Sciatic nerve (tissue), 2 donors: ENCODE measurements at places on chromosomes 4 and X.

DNA sequence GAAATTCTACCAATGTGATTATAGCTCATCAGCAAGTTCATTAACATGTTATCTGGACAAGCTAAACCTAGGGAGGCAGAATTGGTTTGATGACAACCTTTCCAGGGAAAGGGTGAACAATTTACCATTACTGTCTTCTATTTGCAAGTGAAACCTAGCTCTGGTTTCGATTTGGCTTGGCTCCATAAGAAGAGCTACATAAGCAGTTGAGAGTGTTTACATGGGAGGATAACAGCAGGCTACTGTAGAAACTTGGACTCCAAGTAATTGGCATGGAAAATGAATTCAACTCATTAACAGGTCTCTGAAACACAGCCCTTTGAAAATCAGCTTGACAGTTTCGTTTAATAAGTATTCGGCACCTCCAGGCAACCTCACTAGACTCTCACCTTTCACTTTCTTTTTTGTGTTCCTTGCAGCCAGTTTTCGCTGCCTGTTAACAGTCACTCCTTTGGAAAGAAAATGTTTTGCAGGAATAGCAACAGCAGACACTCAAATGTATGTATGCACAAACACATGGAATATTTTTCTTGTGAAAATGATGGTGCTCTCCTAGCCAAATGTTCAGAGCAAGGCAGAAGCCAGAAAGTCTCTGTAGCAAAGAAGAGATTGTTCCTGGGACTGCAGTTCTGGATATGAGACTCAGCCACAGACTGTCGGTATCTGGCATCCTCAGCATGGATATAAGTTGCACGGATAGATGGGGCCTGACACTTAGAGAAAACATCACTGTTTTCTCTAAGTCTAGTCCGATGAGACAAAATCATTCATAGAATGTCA lies 27.5 kb downstream of the POU3F4 start:
- DNase-seq = no peak

- DNase-seq = no peak
Measured at GRCh38 chr4:158371158-158371557, 150.5 kb upstream of the RXFP1 start.

GRCh38 chr4:156754832-156755570 lies 216.6 kb downstream of the PDGFC start:
- no peak for DNase-seq

GRCh38 chrX:113389846-113390245 lies 549.2 kb upstream of the AMOT start:
- DNase-seq = no peak

- DNase-seq = no peak
Measured at GRCh38 chr4:41391271-41391670, 134.5 kb downstream of the UCHL1 start.

DNA sequence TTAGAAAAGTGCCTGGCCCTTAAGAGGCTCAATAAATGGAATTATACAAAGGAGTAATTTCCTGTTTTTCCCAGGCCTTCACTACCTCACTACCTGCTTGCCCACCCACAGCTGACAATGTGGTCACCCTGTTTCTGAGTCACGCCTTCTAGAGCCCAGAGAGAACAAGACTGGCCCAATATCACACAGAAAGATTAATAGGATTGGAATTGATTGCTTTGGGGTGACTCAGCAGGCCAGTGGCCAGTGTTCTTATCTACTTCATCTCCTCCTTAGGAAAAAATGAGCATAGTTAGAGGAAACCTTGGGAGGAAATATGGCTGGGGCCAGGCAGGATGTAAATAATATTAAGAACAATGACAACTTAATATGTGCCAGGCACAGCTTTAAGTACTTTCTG lies 4.5 kb upstream of the FGF16 start:
- no peak for DNase-seq
